Activated CD8-positive, alpha-beta memory T cell treated with anti-CD3 and anti-CD28 coated beads, Interleukin-2, amount 50 U/mL, for 48 hours (primary cell): ENCODE measurements at places on chromosomes 4 and X.

DNA sequence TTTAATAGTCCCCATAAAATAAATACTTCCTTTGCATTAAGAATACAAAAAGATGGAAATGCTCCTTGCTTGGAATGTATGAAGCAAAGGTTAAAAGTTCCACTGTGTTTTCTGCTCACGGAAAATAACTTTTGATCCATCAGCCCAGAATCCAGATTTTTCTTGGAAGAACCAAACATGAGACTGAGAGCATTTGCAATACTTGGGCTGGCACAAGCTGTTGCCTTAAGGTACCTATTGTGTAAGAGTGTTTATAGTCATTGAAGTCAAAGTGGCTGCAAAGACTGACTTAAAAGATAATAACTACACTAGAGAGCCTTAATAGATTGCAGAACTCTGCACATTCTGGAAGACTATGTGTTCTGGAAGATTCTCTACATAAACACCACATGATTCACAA is 281.4 kb downstream of the RAB28 start:
- no peak for DNase-seq

DNA sequence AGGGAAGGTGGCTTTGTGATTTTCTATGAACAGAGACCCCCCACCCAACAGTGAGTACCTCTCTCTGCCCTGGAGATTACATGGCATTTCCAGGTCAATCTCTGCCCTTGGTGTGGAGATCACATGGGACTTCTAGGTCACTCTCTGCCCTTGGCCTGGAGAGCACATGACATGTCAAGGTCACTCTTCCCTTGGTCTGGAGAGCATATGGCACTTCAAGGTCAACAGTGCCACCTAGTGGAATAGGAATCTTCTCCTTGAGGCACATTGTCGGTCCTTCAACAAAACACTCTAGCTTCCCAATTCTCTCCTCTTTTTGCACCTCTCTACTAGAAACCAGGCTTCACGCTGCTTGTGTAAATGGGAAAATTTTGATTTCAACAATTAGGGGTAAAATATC is 66.2 kb upstream of the TACR3 start:
- no peak for DNase-seq

DNA sequence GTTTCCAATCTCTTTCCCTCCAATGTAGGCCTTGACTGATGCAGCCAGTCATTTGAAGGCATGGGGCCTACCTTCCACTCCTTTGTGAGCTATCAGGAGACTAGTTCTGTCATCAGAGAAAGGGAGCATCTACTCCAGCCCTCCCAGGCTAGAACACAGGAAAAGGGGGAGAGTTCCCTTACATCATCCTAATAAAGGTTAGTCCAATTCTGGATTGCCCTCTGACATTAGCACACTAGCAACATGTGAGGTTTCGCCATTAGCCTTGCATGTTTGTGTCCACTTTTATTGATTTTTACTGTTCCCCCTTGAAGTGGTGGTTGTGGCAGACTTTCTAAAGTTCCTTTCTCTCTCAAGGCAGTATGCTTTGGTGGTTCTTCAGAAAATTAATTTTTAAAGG is 67.3 kb downstream of the ZFX start:
- DNase-seq, result no peak

DNA sequence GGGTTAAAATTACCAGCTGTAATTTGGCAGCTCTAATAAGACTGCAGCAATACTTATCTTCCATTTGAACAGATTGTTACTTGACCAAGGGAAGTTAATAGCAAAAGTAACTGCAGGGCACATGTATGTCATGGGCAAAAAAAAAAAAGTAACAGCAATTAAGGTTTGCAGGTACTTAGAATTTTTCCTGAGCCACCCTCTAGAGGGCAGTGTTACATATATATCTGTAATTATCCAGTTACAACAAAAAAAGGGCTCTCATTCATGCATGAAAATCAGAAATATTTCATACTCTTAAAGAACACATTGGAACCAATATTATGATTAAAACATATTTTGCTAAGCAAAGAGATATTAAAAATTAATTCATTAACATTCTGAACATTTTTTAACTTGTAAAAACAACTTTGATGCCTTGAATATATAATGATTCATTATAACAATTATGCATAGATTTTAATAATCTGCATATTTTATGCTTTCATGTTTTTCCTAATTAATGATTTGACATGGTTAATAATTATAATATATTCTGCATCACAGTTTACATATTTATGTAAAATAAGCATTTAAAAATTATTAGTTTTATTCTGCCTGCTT is 25.1 kb downstream of the XIAP start:
- no peak for DNase-seq

- DNase-seq, result no peak
Measured at GRCh38 chr4:74117024-74117534, 18.1 kb upstream of the CXCL2 start.

GRCh38 chr4:56691425-56691824 is 10.3 kb upstream of the HOPX start:
- DNase-seq, result no peak

GRCh38 chrX:45824471-45824870 is 623.8 kb upstream of the DIPK2B start:
- peak; percentile 66 for DNase-seq

DNA sequence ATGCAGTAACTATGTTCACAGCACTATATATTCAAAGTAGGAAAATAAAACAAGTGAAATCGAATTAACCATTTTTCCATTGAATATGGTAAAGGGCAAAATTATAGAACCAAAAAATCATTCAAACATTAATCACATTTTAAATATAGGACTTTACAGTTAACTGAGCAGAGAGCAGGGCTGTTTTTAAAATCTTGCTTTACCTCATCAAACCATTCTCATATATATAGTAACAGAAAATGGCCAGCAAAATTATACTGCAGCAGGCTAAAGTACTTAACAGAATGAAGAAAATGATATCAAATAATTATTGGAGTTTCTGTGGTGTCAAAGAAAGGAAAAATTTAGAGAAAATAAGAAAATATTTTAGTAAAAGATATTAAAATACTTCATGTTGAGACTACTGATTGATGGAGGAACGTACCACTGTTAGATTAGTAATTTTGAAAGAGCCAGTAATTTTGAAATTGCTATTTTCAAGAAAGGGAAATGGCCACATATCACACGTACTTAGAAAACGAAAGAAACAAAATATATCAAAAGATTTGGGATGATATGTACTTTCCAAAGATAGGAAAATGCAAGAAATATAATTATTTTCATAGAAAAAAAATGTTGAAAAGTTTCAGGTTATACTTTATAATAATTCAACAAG is 813.7 kb downstream of the DMD start:
- no peak for DNase-seq

DNA sequence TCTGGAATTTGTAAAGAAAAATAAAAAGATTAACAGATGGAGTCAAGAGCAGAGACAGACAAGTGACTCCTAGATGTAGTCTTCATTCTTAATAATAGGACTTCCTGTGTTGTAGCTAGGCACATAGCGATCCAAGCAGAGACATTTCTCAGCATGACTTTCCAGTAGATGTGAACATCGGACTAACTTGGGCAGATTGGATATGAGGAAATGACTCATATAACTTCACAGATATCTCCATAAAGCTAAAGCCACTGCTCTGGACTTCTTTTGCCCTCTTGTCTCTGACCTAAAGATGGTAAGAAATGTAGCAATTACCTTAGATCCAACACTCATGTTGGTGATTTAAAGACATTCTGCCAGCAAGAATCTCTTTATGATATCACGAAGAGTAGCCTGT is 131.7 kb downstream of the EPHA5 start:
- DNase-seq, result no peak

DNA sequence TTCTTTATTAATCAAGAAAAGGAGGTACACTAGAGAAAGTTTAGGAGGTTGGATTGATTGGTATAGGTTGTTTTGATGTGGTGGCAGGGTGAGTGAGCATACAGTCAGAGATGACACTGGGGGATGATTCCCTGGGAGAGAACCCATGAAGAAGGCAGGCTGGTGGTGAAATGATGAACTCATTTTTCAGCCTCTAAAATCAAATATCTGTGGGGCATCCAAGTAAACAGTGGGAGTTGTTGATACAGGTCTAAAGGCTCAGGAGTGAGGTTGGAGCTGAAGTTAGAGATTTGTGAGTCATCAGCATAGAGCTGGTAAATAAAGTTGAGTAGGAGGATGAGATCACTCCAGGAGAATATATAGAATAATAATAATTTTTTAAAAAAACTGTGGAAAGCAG is 10.0 kb upstream of the AP1S2 start:
- DNase-seq, result no peak

- no peak for DNase-seq
Measured at GRCh38 chr4:187929024-187929423, 66.5 kb upstream of the ZFP42 start.

DNA sequence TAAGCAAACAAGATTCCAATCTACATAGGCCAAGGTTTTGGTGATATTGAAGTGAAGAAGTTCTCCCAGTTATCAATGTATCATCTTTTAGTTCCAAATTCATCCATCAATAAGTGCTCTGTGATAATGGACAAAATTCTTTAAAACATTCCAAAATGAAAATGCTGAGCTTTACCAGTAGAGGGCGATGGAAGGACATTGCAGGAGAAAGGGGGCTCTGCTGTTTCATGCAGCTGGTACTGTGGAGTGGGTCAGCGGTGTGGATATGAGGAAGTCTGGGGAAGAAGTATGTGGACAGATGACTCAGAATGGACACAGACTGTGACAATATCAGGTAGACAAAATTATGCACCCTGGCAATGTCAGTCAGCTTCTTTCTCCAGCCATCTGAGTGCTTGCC is 46.6 kb upstream of the HS6ST2 start:
- DNase-seq, result no peak

GRCh38 chr4:152328582-152328981 is 207.3 kb downstream of the FBXW7 start:
- no peak for DNase-seq

DNA sequence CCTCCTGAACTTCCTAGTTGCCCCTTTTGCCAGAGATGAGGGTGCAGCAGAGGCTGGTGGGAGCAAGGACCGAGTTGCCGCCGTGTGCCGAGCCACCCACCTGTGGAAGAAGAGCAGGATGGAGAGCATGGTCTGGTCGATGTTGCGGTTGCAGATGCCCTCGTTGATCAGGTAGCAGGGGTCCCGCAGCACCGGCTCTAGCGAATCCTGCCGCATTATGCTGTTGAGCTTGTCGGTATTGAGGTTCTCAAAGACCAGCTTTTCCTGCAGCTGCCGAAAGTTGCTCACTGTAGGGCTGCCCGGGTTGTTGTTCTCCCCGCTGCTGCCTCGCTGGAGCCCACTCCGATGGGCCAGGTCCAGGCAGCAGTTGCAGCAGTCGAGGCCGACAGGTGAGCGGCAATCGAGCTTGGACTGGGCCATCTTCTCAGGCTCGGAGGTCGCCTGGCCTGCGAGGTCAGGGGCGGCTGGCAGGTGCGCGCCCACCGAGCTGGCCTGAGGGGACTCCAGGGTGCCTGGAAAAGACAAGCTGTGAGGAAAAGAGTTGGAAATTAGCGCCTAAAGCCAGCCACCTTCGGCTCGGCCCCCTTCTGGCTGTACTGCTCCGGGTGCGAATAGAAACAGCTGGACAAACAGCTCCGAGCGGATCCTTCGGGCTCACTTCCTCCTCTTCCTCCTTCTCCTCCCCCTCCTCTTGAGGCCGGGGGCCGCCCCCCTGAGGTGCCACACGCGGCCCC is 420 bp downstream of the TSC22D3 start:
- DNase-seq, result no peak

DNA sequence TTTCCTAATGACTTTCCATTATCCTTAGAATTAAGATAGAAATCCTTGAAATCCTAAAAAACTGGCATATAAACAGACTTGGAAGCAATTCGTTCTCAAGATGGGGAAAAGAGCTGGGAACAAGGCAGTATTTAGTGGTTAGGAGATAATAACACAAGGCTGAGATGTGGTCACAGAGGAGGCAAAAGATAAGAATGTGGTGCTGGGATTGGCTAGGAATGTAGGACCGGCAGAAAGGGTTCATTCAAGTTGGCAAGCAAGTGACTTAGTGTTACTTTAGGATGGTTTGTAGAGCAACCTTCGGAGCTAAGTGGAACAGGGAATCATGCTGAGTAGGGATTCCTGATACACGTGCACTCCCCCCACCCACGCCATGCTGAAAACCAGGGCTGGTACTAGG is 121.9 kb upstream of the RPS6KA3 start:
- DNase-seq, result no peak

DNA sequence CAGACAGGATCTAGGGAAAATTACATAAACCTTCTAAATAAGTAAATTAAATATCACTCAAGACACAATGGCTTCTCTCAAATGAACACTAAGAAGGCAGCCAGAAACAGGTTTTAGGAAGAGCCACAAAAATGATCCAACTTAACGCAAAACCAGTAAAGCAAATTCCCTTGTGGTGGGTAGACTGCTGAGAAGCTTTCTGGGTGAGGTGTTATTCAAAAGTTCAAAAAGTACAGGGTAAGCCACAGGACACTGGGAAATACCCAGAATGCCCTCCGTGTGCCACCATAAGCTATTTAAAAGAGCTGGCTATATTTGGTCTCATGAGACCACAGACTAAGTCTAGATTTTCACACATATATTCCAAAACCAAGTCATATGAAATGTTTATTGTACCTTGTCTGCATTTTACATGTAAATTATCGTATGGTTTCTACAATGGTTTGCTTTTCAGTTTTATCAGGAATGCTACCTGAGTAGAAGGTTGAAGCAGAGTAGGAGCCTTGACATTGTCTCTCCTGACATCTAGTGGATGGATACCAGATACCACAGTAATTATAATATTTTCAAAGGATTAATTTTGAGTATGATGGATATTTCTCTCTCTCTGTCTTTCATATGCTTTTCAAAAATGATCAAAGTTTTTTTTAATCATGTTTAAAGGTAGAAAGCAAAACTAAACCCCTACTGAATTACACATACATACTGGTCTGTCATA is 109.3 kb upstream of the KLHL13 start:
- no peak for DNase-seq

DNA sequence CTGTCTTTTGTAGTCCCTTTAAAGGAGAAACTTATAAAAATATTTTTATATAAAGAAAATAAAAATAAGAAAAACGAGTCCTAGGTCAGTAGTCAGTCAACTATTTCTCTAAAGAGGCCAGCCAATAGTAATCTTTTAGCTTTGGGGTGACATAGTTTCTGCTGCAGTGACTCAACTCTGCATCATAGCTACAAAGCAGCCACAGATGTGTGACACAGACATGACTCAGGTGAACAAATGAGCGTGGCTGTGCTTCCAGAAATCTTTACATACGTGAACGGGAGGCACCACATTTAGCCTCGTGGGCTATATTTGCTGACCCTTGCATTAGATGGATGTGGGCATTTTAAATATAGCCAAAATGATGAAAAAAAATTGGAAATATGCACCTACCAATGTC is 1862.5 kb upstream of the TENM3 start:
- no peak for DNase-seq

- no peak for DNase-seq
Measured at GRCh38 chrX:76076124-76076523, 96.7 kb upstream of the PBDC1 start.

GRCh38 chr4:7816771-7817170 is 122.9 kb downstream of the AFAP1 start:
- no peak for DNase-seq

DNA sequence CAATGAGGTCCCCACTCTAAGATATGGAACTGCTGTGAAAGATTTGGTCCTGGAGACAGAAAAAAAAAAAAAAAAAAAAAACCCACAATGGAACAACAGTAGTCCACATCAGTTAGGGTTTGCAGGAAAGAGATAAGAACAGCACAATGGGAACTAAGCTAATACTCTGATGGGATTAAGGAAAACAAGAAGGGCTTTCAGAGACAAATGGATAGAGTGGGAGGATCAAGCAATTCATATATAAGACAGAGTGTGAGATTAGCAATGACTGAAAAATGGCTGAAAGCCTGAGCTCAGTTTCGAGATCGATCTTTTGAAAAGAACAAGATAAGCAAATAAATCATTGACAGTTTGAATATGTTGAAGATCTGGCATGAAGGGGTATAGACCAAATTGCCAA is 188.4 kb upstream of the TRPC5 start:
- no peak for DNase-seq

GRCh38 chr4:26953770-26954423 is 93.3 kb downstream of the STIM2 start:
- DNase-seq, result no peak
